ENCODE measurements at places on chromosomes 2 and 18. TPM values are rescaled to one million over a fixed set of nuclear protein-coding genes. Genes with fewer than 3 reads are reported as not detected.

GRCh38 chr18:23629444-23629946 lies 33.2 kb downstream of the ANKRD29 start:
- no peak for DNase-seq

- no peak for DNase-seq
These were observed 114.5 kb downstream of the PIEZO2 start for GRCh38 chr18:11034884-11035283.

GRCh38 chr2:196823750-196824522 lies 14.8 kb upstream of the C2orf66 start:
- DNase-seq: no peak

DNA sequence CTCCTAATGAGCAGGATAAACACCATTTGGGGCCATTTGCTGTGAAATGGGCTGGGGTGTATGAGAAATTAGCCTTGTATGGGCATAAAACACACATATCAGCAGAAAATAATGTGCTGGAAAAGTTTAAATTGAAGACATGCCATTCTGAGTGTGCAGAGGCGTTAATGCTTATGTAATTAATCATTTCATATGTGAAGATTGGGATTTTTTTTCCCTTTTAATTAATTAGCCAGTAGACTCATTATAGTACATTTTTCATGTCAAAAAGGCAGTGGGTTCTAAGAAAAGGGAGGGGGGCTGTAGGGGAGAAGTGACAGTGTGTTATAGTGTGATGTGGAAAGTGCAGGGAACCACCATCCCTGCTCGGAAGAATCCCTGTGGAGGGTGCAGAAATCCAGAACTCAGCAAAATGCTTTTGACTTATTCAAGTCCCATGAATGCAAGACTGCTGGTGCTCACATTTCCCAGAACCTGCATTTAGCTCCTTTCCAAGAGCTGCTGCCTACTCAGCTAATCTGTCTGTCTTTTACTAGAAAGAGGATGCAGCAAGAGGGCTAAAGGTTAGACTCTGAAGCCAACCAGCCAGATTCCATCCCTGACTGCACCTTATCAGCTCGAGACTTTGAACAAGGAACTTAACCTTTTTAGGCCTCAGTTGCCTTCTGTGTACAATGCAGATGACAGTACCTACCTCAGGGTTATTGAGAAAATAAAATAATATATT lies 11.6 kb upstream of the COX7A2L start:
- no peak for DNase-seq

DNA sequence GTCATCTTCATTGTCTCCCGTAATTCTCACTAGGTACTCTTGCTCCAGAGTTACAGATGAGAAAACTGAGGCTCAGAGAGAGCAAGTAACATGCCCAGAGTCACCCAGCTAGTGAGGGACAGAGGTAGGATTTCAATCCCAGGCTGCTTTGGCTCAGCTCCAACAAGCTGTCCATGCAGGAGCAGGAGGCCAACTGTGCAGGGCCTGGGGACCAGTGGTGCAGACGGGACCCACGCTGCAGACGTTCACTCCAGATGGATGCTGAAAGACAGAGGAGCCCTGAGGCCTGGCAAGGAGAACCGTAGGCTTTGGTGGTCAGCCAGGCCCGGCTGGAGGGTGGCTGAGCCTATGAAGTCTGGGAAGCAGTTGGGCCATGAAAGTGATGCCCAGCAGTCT lies 102.6 kb downstream of the MCFD2 start:
- DNase-seq: peak; percentile 82

DNA sequence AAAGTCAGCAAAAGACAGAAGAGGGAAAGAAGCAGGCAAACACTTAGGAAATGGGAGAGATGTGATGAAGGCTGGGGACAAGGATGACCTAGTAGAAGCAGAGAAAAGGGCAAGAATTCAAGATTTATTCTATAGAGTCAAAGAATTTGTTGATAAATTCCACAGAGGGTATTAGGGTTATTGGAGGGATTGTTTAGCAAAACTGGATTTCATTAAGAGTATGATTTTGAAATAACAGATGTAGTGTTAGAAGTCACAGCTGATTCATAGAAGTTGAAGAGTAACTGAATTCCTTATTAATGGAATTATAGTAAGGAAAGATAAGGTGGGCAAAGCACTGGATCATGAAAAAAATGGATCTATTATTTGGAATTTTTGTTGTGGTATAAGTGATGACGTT lies 48.6 kb downstream of the CEP192 start:
- DNase-seq: no peak

DNA sequence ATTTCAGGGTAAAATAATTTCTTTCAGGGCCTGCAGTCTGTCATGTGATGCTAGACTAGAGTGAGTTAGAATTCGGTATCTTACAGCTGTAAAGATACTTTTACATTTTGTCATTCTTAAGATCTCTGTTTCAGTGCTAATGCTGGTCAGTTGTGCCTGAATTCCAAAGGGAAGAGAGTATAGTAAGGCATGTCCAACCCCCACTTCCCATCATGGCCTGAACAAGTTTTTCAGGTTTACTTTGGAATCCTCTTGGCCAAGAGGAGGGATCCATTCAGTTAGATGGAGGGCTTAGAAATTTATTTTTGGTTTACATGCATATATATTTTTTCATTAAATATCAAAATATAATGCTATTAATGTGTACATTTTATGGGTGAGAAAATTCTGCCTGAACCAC lies 596.6 kb downstream of the XIRP2 start:
- no peak for DNase-seq

DNA sequence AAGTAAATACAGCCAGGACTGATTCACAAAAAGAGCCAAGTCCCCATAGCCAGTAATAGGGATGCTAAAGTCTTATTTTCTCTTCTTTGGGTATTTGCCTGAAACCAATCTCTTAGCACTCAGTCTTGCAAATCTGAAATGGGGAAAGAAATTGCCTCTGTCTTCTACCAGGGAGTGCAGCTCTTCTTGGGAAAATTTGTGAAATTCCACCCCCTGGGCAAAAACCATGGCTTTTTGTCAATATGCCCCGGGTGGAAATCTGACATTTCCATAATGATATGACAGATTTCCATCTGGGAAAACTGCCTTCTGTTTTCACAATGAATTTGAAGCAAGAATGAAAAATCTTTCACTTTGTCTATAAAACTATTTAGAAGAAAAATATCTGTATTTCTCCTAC lies 628.1 kb downstream of the BCL11A start:
- no peak for DNase-seq

GRCh38 chr2:120004254-120004653 lies 8.6 kb upstream of the EPB41L5 start:
- no peak for DNase-seq

- no peak for DNase-seq
These were observed 31.1 kb upstream of the RAPH1 start for GRCh38 chr2:203566161-203566560.

DNA sequence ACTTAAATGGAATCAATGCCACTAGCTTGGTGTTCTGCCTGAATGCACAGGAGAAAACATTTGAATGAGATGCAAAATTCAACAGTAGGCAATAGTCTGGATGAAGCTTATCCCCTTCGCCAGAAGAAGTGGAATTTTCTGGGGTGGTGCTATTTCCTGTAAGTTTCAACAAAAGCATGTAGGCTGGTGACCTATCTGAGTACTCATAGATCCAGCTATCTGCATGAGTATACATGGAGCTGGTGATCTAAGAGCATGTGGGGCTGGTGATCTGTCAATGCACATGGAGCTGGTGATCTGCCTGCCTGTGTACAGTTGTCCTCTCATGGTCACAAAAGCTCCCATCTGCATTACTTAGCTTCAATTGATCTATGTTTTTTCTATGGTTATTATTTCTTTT lies 71.2 kb downstream of the SLC9A4 start:
- no peak for DNase-seq

DNA sequence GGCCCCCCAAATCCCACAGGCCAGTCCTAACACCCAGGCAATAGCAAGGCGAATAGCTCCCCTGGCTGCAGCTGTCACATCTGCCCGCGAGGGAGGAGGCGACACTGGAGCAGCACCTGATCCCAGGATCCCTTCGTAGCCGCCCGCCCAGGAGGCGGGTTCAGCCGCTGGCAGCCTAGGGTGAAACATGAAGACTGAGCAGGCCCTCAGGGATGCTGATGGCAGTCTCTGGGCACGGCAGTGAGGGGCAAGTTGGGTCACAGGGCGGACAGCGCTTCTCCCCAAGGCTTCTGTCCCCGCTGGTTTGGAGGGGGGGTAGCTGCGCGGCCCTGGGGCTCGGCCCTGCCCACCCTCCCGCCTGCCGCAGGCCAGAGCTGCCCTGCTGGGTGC lies 1.9 kb downstream of the DNMT3A start:
- DNase-seq: peak; percentile 79

DNA sequence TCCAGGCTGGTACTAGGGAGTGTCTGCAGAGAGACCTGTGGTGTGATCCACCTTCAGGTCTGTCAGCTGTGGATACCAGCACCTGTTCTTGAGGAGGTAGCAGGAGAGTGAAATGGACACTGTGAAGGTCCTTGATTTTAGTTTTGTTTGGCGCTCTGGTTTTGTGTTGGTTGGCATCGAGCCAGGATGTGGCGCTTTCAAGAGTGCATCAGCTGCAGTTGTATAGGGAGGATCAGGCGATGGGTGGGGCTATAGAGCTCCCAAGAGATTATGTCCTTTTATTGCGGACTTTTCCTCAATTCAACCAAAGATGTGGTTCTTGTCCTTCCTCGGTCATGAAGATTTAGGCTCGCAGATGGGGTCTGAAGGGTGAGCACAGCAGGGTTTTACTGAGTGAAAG lies 37.5 kb downstream of the SLC39A10 start:
- no peak for DNase-seq

DNA sequence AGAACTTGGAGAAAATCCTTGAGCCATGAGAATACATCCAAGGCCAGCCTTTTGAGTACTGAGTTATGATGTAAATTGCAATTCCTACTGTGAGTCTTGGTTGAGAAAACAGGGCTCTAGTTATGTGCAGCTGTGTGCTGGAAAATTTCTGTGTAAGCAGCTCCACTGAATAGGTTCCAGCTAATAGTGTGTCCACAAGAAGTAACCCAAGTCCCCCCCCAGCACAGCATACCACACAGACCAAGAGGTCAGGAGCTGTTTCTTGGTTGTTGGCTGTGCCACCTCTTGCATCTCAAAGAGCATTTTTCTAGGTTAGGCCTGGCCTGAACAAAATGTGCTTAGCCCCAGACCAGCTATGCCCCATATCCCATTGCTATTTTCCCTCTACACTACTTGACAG lies 36.8 kb upstream of the APCDD1 start:
- no peak for DNase-seq

DNA sequence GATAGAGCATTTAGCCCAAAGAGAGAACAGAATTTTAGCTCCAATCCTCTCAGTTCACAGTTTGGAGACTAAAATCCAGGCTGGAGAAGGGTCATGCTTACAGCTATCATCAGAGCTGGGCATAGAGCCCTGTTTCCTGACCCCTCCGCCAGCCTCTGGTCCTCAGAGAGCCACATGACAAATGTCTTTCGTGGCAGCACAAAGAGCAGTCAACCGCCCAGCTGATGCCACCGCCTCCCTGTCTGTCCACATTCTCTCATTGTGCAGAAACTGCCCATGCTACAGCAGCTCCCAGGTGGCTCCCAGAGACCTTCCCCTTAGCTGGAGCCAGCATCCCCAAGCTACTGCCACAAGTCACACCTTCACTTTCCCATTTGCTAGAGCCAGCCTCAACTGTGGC lies 7.6 kb downstream of the KCNK3 start:
- DNase-seq: no peak

Gene C2orf81
- total RNA-seq: 1.1 TPM

Gene PPP1R1C
- total RNA-seq: 24.0 TPM

Gene LBX2
- total RNA-seq: 0.43 TPM

Gene HTR2B
- total RNA-seq: not detected

Gene C1QL2
- total RNA-seq: not detected

Measured in Right ventricle myocardium inferior (tissue), 1 donor.